ENCODE measurements at places on chromosomes 7 and 10.
A peak's percentile ranks its signal among the peaks of the same experiment; 100 is the strongest.

DNA sequence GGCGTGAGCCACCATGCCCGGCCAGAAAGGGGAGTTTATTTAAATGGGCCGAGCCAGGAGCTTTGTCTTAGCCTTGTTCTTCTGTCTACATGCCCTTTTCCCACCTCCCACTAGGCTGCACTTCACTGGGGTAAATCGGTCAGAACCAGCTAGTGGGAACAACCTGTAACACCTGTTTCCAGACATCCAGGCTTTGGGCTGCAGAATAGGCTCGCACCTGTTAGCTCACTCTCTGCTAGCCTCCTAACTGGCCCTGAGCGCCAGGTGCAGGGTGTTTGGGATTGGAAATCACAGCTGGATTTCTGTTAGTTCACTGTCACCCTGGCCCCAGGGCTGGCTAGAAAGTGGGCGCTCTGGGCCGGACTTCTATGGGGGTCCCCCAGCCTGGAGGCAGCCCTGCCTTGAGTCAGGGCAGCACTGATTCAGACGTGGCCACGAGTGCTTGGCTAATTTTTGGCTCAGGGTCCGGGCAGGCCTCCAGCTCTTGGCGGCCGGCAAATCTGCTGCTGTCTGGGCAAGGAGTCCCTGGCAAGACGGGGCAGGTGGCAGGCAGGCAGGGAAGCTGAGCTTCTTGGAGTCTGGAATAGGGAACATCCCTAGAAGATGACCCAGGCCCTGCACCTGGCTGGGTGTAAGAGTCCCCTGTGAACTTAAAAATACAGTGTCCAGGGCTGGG, 48.6 kb downstream of the GTF2IRD1 start:
- DNase-seq: no peak

DNA sequence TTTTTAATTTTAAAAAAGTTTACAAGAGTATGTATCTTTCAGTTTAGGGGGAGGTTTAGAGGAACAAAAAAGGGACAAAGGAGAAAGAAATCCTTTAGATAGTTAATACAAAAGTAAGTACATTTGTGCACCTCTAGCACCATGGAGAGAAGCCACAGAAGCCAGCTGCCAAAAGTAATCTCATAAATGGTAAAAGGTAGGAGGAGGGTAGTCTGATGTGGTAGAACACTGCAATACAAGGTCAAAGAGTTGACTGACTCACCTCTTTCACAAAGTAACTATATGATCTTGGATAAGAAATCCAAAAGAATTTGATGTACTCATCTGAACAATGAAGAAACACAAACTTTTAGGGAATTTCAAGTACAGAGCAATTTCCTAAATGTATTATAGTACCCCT, 68.1 kb downstream of the CNOT4 start:
- peak; percentile 29 for DNase-seq

- no peak for DNase-seq
These were observed 82.7 kb downstream of the RNF216 start for GRCh38 chr7:5698720-5699119.

DNA sequence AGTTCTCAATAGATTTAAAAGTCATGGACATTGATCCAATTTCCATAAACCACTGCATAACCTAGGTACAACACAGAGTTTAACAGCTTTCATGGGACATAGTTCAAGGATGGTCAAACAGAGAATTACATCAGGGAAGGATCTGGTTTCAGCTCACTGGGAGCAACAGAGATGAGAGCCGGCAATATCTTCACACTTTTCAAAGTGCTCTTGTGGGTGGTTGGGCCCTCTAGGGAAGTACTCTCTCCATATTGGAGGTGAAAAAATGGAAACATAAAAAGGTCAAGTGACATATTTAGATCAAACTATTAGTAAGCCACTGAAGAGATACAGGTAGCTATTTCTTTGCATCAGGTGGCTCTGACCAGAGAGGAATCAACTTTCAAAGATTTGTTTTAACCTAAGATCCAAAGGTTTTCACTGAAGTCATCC, 61.8 kb upstream of the LRRN3 start:
- no peak for DNase-seq

- DNase-seq: no peak
These were observed 39.1 kb upstream of the GNAI1 start for GRCh38 chr7:80095545-80095944.

- DNase-seq: no peak
These were observed 7.2 kb upstream of the RALA start for GRCh38 chr7:39616138-39616537.

DNA sequence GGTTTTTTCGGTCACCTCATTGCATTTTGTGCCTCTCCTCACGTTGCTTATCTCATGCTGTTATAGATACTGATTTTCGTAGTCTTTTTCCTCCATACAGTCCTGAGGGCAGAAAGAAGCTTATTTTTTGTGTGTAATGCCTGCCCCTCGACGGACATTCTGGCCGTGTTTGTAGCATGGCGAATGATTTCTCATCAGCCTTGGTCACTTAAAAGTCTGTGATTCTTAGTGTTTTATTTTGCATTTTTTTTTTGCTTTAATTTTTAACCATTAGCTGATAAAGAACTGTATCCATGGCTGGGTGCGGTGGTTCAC, 469 bp upstream of the NOC3L start:
- DNase-seq: no peak

GRCh38 chr10:14736600-14737081, 38.1 kb downstream of the FAM107B start:
- no peak for DNase-seq

DNA sequence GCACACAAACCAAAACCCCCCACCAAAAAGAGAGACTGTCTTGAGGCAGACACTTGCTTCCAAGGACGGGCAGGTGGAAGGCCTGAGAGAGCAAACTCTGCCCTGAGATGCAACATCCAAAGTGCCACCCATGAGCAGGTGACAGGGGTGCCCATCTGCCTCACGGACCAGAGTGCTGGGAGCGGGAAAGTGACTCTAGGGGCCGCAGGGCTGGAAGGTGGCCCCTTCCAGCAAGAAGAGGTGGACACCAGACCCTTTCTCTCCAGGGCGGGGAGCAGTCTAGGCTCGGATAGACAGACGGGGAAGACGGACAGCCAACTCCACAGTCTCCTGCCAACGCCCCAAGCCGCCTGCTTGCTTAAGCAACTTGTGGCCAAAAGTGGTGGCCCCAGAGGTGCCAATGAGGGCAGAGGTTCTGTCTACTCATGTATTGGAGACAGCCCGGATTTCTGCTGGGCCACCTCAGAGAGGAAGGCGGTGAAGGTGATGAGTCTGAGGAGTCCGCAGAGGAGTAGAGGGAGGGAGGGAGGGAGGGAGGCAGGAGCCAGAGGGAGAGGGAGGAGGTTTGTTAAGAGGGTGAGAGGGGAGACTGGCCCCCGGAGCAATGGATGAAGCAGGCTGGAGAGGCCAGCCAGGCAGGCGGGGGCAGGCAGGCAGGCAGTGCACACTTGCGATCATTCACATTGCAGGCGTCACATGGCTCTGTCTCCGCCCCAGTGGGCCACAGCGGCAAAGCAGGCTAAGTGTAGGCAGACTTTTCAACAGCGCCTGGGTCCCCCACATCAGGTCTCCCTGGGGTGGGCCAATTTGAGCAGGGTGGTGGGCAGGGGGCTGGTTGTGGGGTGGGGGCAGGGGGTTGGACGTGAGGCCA, 65.6 kb downstream of the SLC29A4 start:
- DNase-seq: no peak

DNA sequence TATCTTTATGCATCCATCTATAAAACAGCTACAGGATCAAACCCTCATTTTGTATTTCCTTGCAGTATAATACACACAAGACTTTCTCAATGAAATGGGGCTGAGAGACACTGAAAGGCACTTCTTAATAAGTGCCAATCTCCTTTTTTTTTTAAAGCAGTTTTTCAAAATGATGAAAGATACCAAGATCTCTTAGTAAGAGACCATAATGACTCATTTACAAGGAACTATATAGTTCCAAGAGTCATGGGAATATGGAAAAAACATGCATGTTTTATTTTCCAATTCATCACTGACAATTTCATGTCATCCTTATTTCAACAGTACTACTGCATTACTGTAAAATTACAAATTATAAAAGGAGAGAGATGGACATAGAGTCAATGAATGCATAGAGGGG, 973.7 kb downstream of the GATA3 start:
- DNase-seq: no peak

GRCh38 chr10:128036746-128037543, 89.3 kb downstream of the MKI67 start:
- no peak for DNase-seq

DNA sequence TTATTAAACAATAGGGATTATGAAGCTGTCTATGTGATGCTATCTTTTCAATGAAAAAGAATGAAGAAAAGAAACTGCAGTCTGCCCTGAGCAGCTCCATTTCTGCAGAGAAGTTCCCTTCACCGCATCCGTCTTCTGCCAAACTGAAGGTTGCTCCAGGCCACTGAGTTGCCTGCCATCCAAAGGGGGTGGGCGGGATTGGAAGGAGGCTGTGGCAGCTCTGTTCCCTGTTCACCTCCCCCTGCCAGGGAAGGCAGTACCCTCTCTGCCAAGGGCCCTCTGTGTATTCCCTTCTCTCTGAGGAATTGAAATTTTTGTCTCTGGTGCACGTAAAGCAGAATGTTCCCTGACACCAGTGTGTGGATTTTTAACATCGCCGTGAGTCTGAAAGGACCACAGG, 243.1 kb upstream of the GHITM start:
- no peak for DNase-seq

DNA sequence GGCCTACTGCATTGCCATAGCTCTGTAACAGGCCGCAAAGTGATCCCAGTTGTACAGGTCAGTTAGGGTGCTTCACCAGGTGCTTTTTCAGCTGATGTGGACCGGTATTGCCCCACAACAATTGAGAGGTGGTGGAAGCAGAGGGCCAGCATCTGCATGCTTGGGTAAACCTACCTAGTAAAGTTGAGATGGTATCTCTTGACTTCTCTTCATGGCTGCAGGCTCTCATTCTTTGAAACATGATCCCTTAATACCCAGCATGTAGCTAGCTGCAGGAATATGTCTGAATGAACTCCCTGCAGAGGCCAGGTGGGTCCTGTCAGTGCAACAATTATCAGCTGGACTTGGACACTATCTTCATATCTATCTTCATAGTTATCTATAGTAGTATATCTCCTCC, 60.7 kb upstream of the CCDC6 start:
- no peak for DNase-seq

GRCh38 chr7:54037873-54038272, 504.3 kb upstream of the VSTM2A start:
- no peak for DNase-seq

- DNase-seq: no peak
These were observed 4.3 kb upstream of the C1GALT1 start for GRCh38 chr7:7178081-7178480.

- DNase-seq: no peak
These were observed 24.7 kb downstream of the DAGLB start for GRCh38 chr7:6422926-6423632.

- no peak for DNase-seq
These were observed 105.0 kb upstream of the DGKB start for GRCh38 chr7:15007507-15007906.

GRCh38 chr10:17883621-17884020, 68.1 kb upstream of the SLC39A12 start:
- no peak for DNase-seq

DNA sequence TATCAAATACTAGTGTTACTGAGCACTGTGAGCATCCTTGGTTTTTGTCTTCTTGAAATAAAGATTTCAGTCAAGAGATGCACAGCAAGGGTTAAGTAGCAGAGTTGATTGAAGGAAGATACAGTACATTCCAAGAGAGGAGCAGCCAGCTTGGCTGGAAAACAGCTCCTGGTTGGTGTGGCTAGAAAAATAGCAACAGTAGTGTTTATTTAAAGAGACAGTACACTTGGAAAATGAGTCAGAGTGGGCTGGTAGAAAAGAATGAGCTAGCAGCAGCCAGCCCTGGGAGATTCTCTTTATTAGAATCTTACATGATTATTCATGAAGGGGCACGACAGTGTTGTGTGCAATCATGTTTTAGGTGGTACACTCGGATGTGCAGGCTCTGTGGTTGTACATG, 1016.4 kb upstream of the SORCS1 start:
- no peak for DNase-seq

- no peak for DNase-seq
These were observed 9.0 kb downstream of the PPP1R17 start for GRCh38 chr7:31695859-31696614.

DNA sequence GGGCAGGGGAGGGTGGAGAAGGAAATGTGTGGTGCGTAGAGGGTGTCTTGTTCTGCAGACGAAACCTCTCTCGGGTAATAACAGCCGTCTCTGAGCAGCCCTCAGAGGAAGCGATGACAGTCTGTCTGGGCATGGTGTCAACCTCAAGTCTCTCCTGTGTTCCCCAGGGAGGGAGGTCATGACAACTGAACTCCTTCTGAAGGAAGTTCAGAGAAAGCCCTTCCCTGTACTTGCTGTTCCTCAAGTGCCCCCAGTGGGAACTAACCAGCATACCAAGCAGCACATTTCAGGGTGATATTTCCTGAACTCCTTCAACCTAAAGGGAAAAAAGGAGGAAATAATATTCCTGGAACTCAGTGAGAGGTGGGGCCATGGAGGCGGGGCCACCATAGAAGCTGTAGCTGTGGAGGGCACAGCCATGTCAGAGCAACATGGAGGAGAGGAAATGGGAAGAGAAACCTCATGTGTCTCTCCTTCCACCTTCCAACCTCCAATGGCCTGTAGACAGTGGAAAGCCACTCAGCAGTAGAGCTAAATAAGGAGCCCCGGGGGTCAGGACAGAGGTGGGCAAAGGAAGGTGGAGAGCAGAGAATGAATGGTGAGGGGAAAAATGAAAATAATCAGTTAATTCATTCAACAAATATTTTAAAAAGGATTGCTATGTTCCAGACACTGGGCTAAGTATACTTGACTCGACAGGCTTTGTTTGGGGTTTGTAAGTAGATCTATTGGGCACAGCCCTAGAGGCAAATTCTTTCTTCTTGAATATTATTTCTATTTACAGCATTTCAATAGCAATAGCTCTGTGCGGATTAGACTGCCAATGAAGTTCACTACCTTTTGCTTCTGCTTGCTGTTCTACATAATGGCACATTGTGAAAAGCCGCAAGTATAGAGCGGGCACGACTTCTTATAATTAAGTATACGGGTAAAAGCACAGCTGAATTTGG, 61.0 kb upstream of the AOAH start:
- DNase-seq: no peak

DNA sequence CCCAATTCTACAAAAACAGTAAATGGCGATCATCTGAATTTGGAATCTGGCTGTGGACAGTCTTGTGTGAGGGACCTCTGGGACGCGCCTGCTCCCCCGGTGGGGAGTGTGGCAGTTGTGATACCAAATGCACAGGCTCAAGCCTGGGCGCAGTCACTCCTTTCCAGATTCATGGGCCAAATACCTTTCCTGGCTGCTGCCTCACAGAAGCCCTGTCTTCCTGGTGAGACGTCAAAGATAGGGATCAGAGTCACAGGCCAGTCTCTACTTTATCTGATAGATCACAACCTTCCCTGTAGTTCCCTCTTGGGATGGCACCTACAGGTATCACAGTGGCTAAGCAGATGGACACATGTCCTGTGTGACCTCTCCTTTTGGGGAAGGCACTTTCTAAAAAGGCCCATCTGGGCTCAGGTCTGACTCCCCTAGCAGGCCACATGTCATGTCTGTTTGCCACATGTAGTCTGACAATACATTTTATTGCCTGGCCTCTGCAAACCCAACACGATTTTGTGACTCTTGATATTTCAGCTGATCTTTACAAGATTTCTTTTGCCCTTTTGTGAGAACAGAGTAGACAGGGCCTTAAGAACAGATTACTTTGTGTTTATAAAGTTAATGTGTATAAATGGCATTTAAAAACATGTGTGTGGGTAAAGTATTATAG, 150.1 kb downstream of the SNX10 start:
- no peak for DNase-seq

All from kidney epithelial cell (primary cell).